ENCODE measurements at places on chromosomes 2 and 18. TPM values are rescaled to one million over a fixed set of nuclear protein-coding genes. Genes with fewer than 3 reads are reported as not detected.

DNA sequence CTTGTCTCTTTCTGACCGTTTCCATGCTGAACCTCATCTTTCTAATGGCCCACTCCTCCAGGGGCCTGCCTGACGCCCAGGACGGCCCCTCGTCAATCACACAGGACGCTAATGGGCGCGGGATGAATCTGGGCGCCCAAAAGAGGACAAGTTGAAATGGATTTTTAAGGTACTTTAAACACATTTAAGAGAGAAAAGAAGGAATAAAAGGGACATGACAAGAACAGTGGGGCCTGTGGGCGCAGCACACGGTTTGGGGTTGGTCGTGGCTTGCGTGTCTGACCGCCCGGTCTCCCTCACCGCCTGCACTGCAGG lies 607 bp upstream of the UBE2F start:
- no peak for DNase-seq

DNA sequence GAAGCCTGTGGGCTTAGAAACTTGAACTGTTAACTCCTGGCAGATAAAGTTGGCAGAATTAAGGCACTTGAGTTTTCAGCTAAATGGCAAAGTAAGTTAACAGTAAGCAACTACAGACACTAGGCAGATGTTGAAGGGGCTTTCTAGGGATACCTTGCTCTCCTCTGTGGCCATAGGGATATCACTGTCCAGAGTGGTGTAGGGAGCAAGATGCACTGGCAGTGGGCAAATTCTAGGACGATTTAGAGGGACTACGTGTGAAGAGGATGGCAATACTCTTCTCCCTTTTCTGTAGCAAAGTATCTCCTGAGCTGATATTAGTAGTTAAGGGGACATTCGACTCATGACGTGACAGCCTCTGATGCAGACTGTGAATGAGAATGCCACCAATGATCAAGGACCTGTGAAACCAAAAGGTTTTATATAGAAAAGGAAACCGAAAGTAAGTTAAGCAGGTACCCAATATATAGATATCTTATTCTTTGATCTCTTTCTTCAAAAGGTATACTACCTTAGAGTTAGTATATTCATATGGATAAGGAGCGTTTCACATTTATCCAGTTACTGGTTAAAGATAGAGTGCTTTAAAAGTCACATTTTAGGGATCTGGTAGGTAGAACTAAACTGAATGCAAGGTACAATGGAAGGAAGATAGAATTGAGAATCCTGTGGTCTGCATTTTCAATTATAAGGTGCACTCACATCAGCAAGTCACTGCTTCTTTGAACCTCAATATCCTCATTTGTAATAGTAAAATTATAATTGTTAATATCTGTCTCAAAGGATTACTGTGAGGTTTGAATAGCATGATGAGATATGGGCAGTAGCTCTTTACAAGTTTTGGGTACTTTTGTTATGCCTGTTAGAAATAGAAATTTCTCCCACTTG lies 106.4 kb downstream of the KCNH7 start:
- no peak for DNase-seq

The ENOSF1 gene
- 50.5 TPM for total RNA-seq

The ROCK1 gene
- total RNA-seq: 53.7 TPM

DNA sequence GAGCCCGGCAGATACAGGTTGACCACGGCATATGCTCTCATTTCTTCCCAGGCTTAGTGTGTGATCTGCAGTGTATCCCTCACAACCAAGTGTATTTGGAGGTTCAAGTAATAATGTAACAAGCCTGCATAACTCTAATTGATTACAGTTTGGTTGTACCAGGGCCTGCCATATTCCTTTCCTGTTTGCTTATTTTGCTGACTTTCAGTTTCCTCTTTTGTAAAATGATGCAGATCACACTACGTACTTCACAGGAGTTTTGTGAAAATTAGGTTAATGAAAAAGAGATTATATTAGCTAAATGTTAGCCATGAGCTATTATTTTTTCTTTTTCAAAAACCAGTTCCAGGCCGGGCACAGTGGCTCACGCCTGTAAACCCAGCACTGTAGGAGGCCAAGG lies 25.8 kb downstream of the SLC3A1 start:
- DNase-seq: no peak

The LRATD1 gene
- not detected for total RNA-seq

GRCh38 chr2:142866426-142866825 lies 11.0 kb upstream of the KYNU start:
- DNase-seq: no peak

The LONRF2 gene
- total RNA-seq: not detected

GRCh38 chr2:17251171-17251570 lies 267.1 kb downstream of the RAD51AP2 start:
- no peak for DNase-seq

DNA sequence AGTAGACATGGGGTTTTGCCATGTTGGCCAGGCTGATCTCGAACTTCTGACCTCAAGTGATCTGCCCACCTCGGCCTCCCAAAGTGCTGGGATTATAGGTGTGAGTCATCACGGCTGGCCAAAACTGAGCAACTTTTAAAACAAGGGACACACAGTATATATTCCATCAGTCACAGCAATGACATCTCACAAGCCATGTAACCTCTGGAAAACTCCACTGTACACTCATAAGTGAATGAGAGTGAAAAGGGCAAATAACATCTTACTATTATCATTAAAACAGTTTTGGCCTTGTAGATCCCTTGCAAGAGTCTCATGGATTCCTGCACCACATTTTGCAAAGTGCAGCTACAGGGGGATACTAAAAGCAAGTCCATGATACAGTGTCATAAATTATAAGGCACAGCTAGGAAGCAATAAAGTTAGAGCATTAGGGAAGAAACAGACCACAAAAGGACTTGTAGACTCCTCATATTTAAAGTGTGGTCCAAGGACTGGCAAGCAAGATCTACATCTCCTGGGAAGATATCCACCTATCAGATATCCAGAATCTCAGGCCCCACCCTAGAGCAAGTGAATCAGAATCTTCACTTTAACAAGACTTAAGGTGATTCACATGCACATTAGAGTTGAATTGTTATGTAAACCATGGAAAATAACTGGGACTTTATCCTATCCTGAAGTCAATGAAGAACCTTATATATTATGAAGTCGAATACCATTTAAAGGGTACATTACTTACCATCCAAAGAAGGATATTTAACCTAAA lies 5.7 kb downstream of the SMC6 start:
- DNase-seq: no peak

GRCh38 chr2:68244456-68244855 lies 7.9 kb downstream of the PPP3R1 start:
- DNase-seq: no peak

The GALR1 gene
- total RNA-seq: not detected

The COX5B gene
- total RNA-seq: 167 TPM

DNA sequence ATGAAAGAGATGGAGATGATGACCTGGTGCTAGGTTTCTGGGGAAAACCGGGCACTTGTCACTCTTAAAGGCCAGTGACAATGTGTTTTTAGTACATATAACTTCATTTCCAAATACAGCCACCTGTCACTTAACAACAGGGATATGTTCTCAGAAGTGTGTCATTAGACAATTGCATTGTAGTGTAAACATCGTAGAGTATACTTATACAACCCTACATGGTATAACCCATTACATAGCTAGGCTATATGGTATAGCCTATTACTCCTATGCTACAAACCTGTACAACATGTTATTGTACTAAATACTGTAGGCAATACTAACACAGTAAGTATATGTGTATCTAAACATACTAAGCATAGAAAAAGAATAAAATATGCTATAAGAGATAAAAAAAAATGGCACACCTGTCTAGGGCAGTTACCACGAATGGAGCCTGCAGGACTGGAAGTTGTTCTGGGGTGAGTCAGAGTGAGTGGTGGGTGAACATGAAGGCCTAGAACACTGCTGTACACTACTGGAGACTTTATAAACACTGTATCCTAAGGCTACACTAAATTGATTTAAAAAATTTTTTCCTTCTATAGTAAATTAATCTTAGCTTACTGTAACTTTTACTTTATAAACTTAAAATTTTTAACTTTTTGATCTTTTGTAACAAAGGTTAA lies 123.2 kb downstream of the THADA start:
- no peak for DNase-seq

- no peak for DNase-seq
Observed at GRCh38 chr2:3504741-3505140, 14.6 kb downstream of the ADI1 start.

DNA sequence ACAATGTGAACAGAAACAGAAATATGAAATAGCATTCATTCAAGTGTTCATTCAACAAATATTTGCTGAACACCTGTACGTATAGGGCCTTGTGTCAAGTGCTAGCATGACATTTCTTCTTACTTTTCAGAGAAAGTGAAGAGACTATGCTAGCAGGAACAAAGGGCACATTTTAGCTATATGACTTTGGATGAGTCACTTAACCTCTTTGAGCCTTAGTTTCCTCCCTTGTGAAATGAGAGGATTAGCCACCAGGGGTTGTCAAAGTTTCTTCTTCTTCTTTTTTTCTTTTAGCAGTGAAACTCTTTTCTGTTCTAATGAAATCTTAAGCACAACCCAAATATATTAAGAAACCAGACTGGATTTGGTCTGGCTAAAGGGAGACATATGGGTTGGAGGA lies 53.1 kb downstream of the FIGN start:
- DNase-seq: peak; percentile 66

The PECR gene
- total RNA-seq: 5.4 TPM

DNA sequence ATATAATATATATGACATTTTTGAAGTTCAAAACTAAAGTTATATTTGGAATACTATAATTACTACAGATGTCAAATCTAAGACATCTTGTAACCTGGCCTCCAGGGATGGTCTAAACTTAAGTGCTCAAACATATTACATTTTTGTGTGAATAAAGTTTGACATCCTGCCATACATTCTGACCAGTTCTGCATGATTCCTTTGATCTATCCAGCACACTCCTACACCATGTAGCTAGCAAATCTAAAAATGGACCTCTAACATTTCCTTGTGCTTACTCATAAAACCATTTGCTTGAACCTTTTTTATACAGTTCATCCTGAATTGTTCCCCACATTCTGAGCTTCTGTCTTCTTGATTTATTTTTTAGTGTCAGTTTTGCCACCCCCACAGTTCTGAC lies 294.3 kb upstream of the ZNF804A start:
- DNase-seq: no peak

The CTNNA2 gene
- total RNA-seq: not detected

The HK2 gene
- total RNA-seq: 11.0 TPM

All from endothelial cell of umbilical vein (primary cell).